ENCODE measurements at places on chromosomes 1 and 21.

DNA sequence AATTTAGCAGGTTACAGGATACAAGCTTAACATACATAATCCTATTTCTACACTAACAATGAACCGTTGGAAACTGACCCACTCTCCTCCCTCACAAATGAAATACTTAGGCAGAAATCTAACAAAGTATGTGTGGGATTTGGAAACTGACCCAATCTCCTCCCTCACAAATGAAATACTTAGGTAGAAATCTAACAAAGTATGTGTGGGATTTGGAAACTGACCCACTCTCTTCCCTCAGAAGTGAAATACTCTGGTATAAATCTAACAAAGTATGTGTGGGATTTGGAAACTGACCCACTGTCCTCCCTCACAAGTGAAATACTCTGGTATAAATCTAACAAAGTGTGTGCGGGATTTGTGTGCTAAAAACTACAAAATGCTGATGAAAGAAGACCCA, 60.3 kb downstream of the TRAF5 start:
- no peak for DNase-seq

DNA sequence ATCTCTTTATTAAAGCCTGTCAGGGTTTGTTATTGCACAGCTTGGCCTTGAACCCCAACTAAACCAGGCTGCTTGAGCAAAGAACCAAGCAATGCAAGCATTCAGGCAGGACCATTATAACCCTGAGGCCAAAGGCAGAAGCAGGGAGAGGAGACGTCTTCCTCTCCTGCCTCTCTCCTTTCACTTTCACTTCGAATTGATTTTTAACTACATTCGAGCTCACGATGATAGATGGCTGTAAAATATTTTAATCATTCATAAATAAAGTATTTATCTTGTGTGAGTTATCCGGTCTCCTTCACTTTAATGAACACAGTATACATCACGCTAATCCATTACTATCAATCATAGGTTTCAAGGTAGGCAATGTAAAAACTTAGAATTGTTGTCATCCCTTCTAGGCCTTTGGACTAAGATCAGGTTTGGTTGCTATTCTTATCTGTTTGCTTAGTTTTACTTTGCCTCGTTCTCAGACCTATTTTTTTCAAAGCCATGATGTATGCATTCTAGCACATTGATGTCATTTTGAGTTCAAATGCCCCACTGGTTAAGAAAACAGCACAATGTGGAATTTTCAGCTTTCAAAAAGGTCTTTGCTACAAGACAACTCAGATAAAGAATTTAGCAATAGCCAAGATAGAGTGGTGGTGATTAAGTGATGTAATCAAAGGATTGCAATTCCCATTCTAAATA, 480.2 kb upstream of the RUNX1 start:
- no peak for DNase-seq

GRCh38 chr21:31659536-31660258, at the start of gene SOD1:
Gene SOD1 (plus strand): TSS chr21:31659693. CDS start chr21:31659770, 77 bp downstream.
- peak; percentile 65 for DNase-seq

DNA sequence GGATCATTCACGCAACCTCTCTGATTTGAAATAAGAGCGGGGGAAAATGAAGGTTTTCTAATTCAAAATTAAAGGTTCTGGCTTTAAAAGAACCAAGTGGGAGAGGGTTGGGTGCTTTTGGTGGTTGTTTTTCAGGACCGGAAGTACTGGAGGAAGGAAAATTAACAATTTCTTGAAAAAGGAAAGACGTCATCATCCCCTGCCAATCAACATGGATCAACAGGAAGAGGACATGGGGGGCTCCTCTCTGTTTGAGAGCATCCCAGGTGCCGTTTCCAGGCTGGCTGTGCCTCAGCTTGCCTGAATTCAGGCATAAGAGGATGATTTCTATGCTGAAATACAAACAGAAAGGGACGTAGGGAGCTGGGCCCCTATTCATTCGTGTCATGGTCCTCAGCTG, 21.6 kb upstream of the NID1 start:
- DNase-seq, result no peak

GRCh38 chr1:59332983-59333382, 36.1 kb downstream of the FGGY start:
- DNase-seq, result no peak

- no peak for DNase-seq
Observed at GRCh38 chr1:70864302-70864701, 183.3 kb downstream of the PTGER3 start.

- DNase-seq, result no peak
Observed at GRCh38 chr1:75785320-75785982, 605 bp upstream of the RABGGTB start.

DNA sequence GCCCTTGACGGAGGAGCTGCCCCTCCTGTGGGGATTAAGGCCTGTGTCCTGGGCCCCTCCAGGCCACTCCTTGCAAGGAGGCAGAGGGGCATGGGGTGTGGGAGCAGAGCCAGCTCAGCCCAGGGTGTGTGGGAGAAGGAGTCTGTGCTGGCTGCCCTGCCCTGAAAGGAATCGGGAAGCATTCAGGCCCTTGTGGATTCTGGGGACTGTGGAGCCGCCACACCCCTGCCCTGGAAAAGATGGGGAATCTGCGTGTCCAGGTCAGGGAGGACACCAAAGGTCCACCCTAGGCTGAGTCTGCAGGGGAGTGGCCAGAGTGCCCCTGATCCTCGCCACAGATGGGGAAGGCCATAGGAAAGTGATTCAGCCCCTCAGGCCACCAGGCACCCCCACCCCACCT, 16.5 kb upstream of the PRDM16 start:
- no peak for DNase-seq

GRCh38 chr1:193850745-193851144, 664.3 kb upstream of the B3GALT2 start:
- DNase-seq, result peak; percentile 21

DNA sequence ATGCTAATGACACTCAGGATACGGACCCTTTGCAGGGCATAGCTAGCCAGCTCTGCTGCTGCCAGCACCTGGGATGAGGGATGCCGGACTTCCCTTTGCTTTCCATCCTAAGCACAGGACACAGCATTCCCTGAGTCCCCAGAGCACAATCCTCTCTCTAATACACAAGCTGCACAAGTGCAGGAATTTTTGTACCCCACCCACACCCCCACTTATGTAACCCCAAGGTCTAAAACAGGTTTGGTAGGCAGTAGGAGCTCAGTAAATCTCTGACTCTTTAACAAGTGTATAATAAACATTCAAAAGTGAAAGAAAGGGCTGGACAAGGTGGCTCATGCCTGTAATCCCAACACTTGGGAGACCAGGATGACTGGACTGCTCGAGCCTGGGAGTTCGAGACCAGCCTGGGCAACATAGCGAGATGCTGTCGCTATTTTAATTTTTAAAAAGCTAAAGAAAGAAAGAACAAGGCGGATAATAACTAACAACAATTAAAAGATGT, 42.2 kb upstream of the IGSF3 start:
- DNase-seq, result no peak

- no peak for DNase-seq
Observed at GRCh38 chr1:210222340-210223006, 10.1 kb upstream of the SERTAD4 start.

- DNase-seq, result no peak
Observed at GRCh38 chr21:29245104-29245643, 53.5 kb upstream of the BACH1 start.

- no peak for DNase-seq
Observed at GRCh38 chr1:222454782-222455181, 93.1 kb downstream of the HHIPL2 start.

DNA sequence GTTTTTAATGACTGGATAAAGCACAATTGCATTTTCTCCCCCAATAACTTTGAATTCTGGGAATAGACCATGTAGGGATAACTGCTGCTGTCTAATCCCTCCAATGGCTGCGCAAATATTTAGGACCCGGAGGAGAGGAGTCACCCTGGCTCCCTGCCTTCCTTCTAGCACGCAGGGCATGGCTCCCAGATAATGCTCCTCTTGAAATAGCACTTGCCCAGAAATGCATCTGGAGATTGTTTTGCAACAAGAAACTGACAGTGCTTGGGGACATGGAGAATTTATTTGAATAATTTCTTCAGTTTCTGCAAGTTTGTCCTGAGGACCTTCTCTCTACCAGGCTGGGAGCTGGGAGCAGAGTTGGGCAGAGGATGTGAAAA, 83.5 kb downstream of the MAN1C1 start:
- no peak for DNase-seq

- no peak for DNase-seq
Observed at GRCh38 chr1:6419397-6419803, 319 bp downstream of the HES2 start.

- DNase-seq, result no peak
Observed at GRCh38 chr1:175394739-175395138, 202.2 kb upstream of the KIAA0040 start.

DNA sequence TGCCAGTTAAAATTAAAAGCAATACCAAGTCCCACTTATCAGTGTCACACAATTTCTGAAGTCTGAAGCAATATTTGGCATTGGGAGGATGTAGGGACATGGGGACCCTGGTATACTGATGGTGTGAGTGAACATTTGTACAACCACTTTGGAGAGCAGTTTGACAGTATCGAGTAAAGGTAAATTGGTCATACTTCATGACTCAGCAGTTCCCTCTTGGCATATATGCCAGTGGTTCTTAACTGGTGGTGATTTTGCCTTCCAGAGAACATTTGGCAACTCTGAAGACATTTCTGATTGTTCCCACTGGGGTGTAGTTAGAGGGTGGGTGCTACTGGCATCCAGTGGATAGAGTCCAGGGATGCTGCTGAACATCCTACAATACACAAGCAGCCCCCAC, 19.7 kb downstream of the FMOD start:
- DNase-seq, result no peak

DNA sequence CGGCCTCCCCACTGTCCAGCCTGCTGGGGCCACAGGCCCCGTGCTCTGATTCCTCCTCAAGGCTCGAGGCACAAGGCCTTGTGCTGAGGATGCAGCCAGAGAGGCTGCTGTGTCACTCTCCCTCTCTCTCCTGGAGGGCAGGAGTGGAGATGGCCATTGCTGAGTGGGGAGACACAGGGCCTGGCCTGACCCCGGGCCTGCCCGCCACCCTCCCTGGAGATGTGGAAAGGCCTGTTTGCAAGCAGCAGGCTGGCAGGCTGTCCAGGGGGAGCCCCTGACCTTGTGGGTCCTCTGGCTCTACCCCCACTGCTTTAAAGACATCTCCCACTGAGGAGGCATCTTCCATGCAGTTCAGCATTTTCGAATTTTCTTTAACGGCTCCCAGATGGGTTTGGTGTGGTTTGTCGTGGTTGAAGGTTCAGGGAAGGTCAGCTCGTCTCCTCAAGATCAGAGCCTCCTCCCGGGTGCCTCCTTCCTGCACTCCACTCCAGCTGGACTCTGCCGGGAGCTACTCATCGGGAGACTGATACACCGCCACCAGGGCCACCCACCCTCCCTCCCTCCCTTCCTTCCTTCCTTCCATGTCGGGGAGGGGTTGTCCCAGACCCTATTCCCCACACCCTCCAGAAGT, 69.1 kb downstream of the SPSB1 start:
- no peak for DNase-seq

DNA sequence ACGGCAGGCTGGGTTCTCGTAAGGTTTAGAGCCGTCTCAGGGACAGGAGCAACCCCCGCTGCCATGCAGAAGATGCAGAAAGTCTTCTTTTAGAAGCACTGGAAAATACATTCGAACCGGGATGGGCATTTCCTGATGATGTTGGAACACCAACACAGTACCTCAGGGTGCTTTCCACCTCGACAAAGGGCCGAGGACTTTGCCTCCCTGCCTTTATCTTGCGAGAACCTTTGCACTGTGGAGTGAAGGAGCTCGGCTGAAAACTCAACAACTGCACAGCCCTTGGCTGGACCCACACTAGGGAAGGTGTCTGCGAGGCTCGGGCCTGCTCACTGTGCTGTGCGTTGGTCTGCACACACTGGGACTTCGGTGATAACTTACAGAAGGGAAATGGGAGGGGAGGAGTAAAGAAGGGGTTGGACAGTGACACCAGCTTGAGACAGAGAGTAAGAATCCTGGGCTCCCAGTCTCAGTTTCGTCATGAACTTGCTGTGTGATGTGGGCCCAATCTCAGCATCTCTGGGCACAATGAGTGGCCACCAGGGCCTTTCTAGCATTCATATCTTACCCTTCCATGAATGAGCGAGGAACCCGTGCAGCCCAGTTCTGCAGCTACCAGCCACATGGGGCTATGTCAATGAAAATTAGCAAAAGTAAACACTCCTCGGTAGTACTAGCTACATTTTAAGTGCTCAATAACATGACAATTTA, 18.2 kb downstream of the RCAN1 start:
- DNase-seq, result no peak

- DNase-seq, result no peak
Observed at GRCh38 chr1:80987106-80987505, 813.6 kb upstream of the ADGRL2 start.
